ENCODE measurements at places on chromosomes 13 and 19.

DNA sequence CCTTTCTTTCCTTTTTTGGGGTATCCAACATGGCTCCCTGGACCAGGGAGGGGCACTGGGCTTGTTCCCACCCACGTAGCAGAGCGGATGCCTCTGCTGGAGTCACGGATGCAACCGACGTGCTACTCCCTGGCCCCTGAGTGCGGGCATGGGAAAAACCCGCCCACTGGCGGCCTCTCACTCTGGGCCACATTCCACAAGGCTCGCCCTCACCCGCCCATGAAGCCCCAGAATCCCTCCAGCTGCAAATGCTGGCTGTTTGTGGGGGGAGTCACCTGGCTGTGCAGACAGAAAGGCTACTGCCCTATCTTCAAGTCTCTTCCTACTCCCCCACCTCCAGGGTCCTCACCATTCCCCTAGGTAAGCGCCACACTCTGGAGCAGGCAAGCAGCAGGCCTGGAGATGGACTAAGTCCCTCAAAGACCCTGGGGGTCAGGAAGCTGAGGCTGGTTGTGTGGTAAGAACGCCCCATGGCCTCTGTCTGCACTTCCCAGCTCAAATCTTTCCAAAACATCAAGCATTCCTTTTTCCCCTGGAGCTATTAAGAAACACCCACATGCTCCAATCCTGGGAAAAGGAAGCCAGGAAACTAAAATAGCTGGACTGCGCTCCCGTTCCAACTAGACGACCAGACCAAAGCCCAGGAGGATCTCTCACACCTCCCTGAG is 17.9 kb upstream of the EPHX3 start:
- DNase-seq: no peak

- no peak for DNase-seq
Measured at GRCh38 chr13:90613076-90613795, 734.3 kb upstream of the MIR17HG start.

DNA sequence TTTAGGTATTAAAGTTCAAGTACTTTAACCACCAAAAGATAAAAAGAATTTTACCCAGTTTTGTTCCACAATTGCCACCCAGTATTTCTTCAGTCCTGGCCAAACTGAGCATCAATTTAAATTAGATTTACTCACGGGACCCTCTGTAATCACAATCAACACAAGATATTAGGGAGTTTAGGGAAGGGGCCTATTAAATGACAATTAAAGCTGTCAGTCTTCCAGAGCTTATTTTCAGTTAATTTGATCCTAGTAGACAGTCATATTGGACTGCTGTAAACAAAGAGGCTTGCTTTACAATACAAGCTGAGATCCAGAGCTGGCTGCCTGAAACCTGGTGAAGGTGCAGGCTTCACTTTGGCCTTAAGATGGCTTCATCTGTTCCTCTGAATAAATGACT is 321.2 kb upstream of the NBEA start:
- no peak for DNase-seq

DNA sequence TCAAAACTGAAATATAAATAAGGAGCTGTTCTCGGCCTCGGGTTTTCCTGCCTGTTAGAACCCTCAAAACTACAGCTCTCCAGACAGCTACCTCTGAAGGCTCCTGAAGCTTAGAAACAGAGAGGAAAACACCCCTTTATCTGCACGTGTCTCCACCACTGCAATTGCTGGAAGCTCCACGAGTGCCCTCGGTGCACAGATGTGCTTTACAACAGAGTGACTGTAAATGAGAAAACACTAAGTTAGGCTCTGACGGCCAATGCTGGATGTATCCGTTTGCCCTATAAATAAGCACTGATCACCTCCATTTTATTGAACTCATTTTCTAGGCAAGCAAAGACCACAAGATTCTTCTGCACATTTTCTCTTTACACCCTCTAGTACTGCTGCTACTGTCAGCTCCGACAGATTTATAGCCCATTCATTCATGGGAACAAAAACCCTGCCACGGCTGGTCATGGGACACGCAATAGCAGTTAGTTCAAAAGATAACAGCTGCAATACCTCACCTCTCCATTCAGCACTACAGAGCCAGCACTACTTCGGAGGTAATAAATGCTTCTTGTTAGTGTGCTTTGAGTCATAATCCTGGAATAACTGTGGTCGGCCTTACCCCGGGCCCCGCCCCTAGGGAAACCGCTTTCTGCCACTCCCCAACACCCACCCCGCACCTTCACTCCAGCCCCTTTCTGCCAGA is 241.1 kb upstream of the ZNF507 start:
- DNase-seq: no peak

GRCh38 chr13:98575009-98575903 is 1.7 kb downstream of the STK24 start:
- no peak for DNase-seq

GRCh38 chr13:40615619-40616018 is 50.8 kb downstream of the FOXO1 start:
- DNase-seq: no peak

- DNase-seq: no peak
Measured at GRCh38 chr13:33798023-33798422, 19.9 kb upstream of the RFC3 start.
